ENCODE measurements at places on chromosomes 7 and 10.

- DNase-seq = peak; percentile 69
These were observed 47.4 kb upstream of the PRKAR1B start for GRCh38 chr7:774161-775109.

GRCh38 chr7:138876326-138876725 is 78.3 kb upstream of the ATP6V0A4 start:
- DNase-seq = no peak

GRCh38 chr10:27153845-27154193 is 365 bp downstream of the YME1L1 start:
- DNase-seq = peak; percentile 39

DNA sequence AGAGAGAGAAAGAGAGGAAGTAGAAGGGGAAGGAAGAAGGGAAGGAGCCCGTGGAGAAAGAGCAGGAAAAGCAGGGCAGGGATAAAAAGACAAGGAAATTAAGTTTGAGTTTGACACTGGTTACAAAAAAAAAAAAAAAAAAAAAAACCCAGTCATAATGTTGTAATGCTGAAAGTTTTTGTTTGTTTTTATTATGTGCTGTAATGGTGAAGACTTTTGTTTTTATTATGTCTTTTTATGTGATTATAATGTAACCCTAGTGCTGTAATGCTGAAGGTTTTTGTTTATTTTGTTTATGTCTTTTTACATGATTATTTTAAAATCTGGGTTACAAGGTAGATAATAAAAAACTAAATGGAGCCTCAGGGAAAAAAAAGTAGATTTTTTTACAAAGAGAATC is 184.8 kb downstream of the SEMA3A start:
- DNase-seq = no peak

- DNase-seq = no peak
These were observed 142.5 kb downstream of the GNAT3 start for GRCh38 chr7:80369321-80369720.

DNA sequence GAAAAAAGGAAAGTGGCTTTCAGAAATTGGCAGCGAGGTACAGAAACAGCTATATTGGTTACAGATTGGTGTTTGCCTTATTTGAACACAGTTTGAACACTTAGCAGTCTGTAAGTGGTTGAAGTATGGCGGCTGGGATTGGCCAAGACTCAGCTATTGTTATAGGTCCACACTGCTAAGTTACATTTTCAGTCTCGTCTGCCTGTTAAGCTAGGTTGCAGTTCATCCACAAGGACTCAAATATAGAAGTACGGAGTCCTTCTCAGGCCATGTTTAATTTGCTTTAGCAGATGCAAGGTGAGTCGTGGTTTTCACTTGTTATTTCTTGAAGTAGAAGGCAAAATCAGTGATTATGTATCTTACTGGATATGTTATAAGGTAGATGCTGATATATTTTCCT is 73.1 kb downstream of the STK31 start:
- DNase-seq = no peak

DNA sequence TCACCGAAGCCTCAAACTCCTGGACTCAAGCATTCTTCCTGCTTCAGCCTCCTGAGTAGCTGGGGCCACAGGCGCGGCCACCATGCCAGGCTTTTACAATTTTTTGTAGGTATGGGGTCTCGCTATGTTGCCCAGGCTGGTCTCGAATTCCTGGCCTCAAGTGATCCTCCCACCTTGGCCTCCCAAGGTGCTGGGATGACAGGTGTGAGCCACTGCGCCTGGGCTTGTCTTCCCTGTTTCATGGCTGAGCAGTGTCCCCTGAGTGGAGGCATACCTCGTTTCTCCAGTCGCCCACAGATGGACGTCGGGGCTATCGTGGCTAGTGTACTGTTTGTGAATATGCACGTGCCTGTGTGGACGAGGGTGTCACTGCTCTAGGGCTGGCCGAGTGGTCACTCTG is 11.3 kb downstream of the INPP5A start:
- DNase-seq = no peak

DNA sequence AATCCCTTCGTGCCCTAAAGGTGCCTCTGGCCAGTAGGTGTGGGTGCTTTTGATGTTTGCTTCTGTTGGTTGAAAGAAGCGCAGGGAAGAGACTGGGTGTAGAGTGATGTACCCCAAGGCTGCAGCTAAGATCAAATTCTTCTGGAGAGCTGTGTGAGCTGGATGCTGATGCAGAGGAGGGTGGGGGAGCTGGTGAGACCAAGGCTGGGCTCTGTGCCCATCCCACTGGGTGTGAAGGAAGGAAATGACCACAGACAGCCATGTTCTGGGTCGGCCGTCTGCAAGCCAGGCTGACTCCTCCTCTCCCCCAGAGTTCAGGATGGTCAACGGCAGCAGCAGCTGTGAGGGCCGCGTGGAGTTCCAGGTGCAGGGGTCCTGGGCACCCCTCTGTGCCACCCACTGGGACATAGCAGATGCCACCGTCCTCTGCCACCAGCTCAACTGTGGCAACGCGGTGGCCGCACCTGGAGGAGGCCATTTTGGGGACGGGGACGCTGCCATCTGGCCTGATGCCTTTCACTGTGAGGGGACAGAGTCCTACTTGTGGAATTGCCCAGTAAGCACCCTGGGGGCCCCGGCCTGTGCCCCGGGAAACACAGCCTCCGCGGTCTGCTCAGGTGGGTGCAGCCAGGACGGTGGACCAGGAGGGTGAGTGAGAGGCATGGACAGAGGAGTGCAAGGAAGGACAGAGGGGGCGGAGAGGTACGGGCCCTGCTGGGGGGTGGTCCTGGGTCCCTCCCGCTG is 5.1 kb downstream of the SCART1 start:
- no peak for DNase-seq

DNA sequence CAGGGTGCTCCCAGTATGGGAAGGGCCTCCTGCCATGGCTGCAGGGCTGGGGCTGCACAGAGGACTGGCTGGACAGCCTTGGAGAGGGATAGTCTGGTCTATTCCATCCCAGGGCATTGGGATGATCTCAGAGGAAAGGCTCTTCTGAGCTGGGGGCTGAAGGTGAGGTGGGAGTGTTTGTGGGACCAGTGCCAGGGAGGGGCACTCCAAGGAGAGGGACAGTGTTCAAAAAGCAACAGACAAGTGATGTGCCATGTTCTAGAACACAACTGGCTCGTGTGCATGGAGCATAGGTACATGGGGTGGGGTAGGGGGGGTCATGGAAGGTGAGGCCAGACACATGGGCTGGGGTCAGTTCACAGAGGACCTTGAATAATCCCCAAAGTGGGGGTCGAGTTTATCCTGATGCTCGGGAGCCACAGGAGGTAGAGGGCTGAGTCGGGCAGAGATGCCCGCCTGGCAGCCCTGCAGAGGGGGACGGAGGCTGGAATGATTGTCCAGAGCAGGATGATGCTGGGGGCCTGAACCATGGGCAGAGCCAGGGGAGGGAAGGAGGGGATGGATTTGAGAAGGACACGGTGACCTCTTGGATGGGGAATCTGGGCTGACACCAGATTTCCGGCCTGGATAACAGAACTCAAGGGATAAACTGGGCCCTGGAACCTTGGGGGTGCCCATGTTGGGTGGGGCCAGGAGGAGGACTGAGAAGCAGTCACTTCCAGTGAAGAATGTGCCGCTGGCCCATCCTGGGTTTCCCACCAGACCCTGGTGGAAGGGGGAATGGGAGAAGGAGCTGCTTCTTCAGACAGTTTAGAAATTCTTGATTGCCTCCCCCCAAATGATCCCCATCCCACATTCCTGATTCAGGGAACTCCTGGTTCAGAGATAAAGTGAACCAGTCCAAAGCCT is 50.4 kb downstream of the NEURL1 start:
- no peak for DNase-seq

GRCh38 chr10:97876402-97876801 is 26.8 kb downstream of the GOLGA7B start:
- DNase-seq = no peak

- DNase-seq = no peak
These were observed 12.6 kb downstream of the FGF8 start for GRCh38 chr10:101763141-101763846.

DNA sequence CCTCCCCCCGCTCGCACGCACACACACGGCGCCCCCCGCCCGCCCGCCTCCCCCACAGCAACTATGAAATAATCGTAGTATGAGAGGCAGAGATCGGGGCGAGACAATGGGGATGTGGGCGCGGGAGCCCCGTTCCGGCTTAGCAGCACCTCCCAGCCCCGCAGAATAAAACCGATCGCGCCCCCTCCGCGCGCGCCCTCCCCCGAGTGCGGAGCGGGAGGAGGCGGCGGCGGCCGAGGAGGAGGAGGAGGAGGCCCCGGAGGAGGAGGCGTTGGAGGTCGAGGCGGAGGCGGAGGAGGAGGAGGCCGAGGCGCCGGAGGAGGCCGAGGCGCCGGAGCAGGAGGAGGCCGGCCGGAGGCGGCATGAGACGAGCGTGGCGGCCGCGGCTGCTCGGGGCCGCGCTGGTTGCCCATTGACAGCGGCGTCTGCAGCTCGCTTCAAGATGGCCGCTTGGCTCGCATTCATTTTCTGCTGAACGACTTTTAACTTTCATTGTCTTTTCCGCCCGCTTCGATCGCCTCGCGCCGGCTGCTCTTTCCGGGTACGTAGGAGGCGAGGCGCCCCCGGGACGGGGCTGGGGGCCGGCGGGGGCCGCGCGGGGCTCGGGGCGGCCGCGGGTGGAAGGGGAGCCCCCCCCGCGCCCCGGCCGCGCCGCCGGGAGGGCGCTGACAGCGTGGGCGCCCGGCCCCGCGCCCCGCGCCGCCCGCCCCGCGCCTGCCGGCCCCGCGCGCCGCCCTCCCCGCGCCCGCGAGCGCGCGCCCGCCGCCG is 441 bp downstream of the BMI1 start:
- peak; percentile 63 for DNase-seq

- DNase-seq = no peak
These were observed 520.2 kb downstream of the LRMDA start for GRCh38 chr10:75951627-75952026.

DNA sequence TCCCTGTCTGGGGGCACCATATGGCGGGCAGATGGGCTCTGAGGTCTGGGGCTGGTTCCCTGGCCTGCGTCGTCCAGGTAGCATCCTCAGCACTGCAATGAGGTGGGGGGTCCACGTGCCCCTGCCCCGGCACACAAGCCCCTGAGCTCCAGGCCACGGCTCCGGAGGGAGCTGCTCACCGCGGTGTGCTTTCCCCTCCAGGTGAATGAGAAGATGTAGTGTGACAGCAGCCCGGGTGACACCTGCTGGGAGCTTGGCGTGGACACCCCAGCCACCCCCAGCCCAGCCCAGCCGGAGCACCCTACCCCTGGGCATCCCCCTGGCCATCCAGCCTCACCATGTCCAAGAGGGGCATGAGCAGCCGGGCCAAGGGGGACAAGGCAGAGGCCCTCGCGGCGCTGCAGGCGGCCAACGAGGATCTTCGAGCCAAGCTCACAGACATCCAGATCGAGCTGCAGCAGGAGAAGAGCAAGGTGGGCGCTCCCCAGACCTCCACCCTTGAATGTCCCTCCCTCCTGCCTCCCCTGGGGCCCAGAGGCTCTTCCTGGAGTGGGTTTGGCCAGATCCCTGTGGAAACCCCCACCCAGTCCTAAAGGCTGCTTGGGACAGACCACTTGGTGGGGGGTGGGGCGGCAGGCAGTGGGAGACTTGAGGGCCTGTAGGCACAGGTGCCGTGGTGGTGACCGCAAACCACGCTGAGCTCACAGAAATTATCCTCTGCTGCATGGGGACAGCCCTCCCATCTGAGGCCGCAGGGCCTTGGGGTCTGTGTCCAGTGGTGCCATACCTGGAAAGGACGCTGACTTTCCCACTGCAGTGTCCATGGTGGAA is 38.9 kb downstream of the JAKMIP3 start:
- no peak for DNase-seq

- peak; percentile 94 for DNase-seq
These were observed 55.8 kb upstream of the LANCL2 start for GRCh38 chr7:55309040-55309991.

DNA sequence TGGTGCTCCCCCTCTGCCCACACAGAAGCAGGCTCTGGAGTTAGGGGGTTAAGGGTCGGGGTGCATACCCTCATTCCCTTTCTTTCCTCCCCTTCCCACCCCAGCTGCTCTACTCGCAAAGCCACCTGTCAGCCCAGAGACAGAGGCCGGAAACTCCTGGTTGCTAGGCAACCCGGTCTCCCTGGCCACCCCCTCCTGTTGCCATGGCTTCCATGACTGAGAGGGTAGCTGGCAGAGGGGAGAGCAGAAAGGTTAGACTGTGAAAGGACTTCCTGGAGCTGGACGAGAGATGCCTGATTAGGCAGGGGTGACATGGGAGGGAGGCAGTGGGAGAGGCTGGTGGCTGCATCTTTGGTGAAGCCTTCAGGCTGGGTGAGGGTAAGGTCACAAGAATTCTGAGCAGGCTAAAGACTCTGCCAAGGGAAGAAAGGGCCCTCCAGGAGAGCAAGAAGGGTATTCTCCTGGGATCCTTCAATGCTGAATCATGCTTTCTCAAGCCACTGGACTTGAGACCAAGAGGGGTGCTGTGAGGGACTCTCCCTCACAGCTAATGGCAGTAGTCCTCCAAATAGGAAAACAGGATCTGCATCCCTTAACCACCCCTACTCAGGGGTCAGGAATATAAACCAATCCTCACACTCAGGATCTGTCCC is 5.4 kb downstream of the PSD start:
- DNase-seq = peak; percentile 81

DNA sequence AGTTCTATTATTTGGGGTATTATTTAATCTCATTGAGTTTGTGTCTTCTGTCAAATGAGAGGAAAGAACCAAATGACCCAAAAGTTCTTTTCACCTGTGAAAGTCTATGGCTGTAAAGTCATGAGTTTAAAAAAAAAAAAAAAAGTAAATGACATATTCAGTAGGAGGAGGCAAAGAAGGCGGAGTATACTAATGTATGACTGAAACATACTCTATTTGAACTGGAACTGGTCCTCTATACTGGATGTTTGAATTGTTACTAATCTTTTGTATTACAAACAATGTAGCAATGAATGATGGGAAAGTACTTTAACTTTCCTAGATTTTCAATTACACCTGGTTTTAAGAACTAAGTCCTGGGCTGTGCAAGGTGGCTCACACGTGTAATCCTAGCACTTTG is 24.9 kb upstream of the GSAP start:
- DNase-seq = no peak

DNA sequence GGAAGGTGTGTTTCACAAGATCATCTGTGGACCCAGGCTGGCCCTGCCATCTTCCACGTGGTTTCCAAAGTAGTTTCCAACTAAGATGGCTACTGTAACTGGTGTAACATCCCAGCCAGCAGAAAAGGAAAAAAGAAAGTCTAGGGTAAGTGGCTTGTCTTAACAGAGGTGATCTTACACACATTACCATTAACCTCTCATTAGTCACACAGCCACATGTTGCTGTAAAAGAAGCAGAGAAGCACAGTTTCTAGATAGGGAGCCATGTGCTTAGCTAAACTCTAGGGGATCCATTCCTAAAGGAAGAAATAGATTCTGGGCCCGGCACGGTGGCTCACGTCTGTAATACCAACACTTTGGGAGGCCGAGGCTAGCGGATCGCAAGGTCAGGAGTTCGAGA is 54.3 kb downstream of the ZNF438 start:
- DNase-seq = no peak

DNA sequence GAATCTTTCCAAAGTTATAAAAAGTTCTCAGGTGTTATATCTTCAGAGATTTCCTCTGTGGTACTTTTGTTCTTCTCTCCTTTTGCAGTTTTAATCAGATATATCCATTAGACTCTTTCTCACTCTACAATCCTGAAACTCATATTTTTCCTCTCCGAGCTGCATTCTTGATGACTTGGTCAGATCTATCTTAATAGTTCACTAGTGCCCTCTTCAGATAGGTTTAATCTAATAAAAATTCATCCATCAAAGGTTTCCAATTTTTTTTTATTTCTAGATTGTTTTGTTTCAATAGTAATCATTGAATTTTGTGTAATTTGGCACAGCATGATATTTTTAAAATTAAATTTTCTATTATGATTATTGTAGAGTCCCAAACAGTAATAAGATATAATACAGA is 21.8 kb upstream of the DGKB start:
- DNase-seq = no peak

- peak; percentile 42 for DNase-seq
These were observed 648.5 kb upstream of the LRRN3 start for GRCh38 chr7:110442381-110442837.
